Activated naive CD4-positive, alpha-beta T cell treated with anti-CD3 and anti-CD28 coated beads, Interleukin-2, amount 10 ng/mL, durations not matched to agents 7 days and 5 days (primary cell): ENCODE measurements at places on chromosomes 7 and 10.

DNA sequence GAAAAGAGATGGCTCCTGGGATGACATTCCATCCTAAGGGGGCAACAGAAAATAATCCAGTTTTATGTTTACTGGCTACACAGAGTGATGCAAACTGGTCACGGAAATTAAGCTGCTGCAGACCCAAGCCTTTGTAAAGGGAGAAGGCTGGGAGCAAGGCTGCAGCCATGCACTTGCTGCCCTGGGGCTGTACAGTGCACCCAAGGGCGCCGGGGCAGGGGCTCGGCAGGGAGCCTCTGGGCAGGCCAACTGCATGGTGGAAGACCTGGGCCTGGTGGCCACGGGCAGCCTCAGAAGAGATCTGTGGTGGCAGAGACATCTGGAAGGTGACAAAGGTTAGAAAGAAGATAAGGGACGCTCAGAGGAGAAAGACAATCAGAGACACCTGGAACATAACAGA, 113.8 kb downstream of the DLG5 start:
- H3K27ac ChIP-seq: no peak overlapping the region
- no peaks in the 10 kb centered on the region for H3K4me1 ChIP-seq
- H3K27me3 ChIP-seq: no peaks in the 10 kb centered on the region
- H3K36me3 ChIP-seq: no peaks in the 10 kb centered on the region

- no peak overlapping the region for H3K4me3 ChIP-seq
- H3K36me3 ChIP-seq: no peaks in the 10 kb centered on the region
- H3K4me1 ChIP-seq: peaks cover 5% of the 10 kb centered on the region
Observed at GRCh38 chr10:88764110-88764509, 4.3 kb downstream of the LIPN start.

DNA sequence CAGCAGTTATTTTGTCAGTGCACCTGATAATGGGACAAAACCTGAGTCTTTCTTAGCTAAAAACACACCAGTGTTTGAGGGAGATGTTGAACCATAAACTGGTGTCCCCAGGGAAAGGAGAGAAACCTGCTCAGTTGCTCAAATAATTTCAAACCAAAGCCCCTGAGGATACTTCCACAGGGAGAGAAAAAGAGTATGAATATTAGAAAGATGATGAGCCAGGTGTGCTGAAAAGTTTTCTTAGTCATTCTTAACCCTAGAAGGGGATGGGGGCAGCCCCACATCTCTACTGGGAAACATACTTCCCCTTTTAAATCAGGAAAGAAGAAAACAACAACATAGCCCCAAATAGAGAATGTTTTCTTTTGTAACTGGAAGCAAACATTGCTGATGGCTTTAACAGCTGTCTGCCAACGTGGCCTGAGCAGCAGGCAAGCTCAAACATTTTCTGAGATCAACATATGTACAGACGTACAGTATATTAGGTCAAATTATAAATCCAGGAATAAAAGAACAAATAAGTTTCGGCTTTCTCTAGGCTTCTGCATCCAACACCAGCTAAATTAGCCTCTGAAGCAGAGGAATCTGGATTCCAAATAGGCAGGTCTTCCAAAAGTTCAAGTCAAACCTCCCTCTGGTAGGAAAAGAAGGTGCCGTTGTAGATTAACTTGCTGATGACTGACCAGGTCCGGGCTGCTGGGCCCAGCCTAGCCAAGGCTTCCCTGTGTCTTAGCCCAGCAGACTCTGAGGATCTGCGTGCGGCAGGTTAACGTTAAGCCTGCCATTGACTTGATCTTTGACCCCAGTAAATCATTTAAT, 30.5 kb upstream of the FBXW4 start:
- no peaks in the 10 kb centered on the region for H3K36me3 ChIP-seq
- H3K27ac ChIP-seq: no peak overlapping the region
- H3K27me3 ChIP-seq: peaks cover 32% of the 10 kb centered on the region
- DNase-seq: no peak

GRCh38 chr10:110610308-110610774, 33.8 kb upstream of the RBM20 start:
- H3K27ac ChIP-seq: no peak overlapping the region
- peaks cover 18% of the 10 kb centered on the region for H3K4me1 ChIP-seq
- peaks cover 1% of the 10 kb centered on the region for H3K27me3 ChIP-seq
- no peak overlapping the region for H3K4me3 ChIP-seq
- peak; percentile 68 for DNase-seq

- H3K4me1 ChIP-seq: no peaks in the 10 kb centered on the region
- H3K27ac ChIP-seq: no peak overlapping the region
- no peaks in the 10 kb centered on the region for H3K36me3 ChIP-seq
- H3K4me3 ChIP-seq: no peak overlapping the region
- DNase-seq: no peak
Observed at GRCh38 chr10:93938140-93938539, 44.4 kb downstream of the SLC35G1 start.

- peaks cover 51% of the 10 kb centered on the region for H3K36me3 ChIP-seq
- DNase-seq: no peak
- H3K4me1 ChIP-seq: peaks cover 18% of the 10 kb centered on the region
- no peaks in the 10 kb centered on the region for H3K27me3 ChIP-seq
Observed at GRCh38 chr7:16684935-16685334, 39.0 kb downstream of the BZW2 start.

- H3K4me1 ChIP-seq: no peaks in the 10 kb centered on the region
- peaks cover 13% of the 10 kb centered on the region for H3K27me3 ChIP-seq
- no peak for DNase-seq
- no peaks in the 10 kb centered on the region for H3K36me3 ChIP-seq
Observed at GRCh38 chr10:44340557-44340956, 44.3 kb downstream of the CXCL12 start.

GRCh38 chr7:47488969-47489342, 93.0 kb downstream of the TNS3 start:
- no peaks in the 10 kb centered on the region for H3K4me1 ChIP-seq
- H3K27me3 ChIP-seq: no peaks in the 10 kb centered on the region
- no peak for DNase-seq
- H3K27ac ChIP-seq: no peak overlapping the region

GRCh38 chr10:111522551-111522950, 445.7 kb downstream of the ADRA2A start:
- H3K27me3 ChIP-seq: no peaks in the 10 kb centered on the region
- no peak for DNase-seq
- no peaks in the 10 kb centered on the region for H3K36me3 ChIP-seq
- no peak overlapping the region for H3K27ac ChIP-seq
- no peaks in the 10 kb centered on the region for H3K4me1 ChIP-seq
- H3K4me3 ChIP-seq: no peak overlapping the region

- no peaks in the 10 kb centered on the region for H3K36me3 ChIP-seq
- H3K27me3 ChIP-seq: no peaks in the 10 kb centered on the region
- no peak overlapping the region for H3K27ac ChIP-seq
- H3K4me1 ChIP-seq: no peaks in the 10 kb centered on the region
- no peak for DNase-seq
- no peak overlapping the region for H3K4me3 ChIP-seq
Observed at GRCh38 chr7:80385508-80385907, 126.4 kb downstream of the GNAT3 start.

DNA sequence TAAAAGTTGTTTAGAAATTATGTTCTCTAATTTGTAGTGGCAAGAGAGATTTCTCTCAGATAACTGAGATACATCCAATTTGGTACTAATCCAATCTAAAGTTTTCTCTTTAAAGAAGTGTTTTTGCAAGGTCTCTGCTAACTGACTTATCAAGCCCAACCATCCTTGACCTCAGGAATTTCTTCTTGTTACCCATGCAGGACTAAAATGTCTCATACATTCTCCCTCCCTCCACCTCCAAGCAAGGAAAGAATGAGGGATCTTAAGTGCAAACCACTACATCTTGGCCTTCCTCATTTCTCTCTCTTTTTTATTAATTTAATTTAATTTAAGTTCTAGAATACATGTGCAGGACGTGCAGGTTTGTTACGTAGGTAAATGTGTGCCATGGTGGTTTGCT, 12.8 kb downstream of the NRAP start:
- H3K27ac ChIP-seq: no peak overlapping the region
- H3K27me3 ChIP-seq: peaks cover 16% of the 10 kb centered on the region
- no peaks in the 10 kb centered on the region for H3K4me1 ChIP-seq
- no peaks in the 10 kb centered on the region for H3K36me3 ChIP-seq

DNA sequence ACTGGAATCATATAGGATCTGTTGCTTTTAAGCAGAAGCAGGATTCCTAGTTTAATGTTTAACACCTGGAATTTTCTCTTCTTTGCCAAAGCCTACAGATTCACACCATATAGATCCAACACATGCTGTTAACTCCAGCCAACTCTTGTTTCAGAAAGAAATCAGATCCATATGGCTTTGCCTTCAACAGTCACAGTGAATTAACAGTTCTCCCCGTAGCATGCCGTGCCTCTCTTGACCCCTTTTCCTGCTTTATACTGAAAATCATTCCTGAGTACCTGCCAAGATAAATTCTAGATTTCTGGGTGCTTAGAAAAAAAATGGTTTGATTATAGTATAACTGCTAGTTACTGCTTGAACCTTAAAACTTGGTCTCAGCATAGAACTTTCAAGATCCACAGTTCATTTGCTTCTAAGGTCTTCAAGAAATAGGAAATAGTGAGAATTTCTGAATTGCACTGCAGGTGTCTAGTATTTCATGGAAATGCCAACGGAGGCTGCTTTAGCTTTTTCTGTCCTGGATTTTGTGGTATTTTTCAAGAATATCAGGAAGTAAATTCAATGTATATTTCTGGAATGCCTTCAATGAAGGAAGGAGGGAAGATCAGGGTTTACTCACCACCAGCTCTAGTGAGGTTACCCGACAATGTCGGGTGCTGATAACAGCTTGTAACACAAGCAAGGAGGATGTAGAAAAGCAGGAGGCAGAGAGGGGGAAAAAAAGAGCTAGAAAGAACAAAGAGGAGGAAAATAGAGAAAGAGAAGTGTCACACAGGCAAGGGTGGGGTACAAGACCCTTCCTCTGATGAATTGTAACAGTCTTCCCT, 6.6 kb downstream of the AASS start:
- no peak for DNase-seq
- peaks cover 5% of the 10 kb centered on the region for H3K4me1 ChIP-seq
- H3K27ac ChIP-seq: no peak overlapping the region
- H3K36me3 ChIP-seq: no peaks in the 10 kb centered on the region
- no peaks in the 10 kb centered on the region for H3K27me3 ChIP-seq

DNA sequence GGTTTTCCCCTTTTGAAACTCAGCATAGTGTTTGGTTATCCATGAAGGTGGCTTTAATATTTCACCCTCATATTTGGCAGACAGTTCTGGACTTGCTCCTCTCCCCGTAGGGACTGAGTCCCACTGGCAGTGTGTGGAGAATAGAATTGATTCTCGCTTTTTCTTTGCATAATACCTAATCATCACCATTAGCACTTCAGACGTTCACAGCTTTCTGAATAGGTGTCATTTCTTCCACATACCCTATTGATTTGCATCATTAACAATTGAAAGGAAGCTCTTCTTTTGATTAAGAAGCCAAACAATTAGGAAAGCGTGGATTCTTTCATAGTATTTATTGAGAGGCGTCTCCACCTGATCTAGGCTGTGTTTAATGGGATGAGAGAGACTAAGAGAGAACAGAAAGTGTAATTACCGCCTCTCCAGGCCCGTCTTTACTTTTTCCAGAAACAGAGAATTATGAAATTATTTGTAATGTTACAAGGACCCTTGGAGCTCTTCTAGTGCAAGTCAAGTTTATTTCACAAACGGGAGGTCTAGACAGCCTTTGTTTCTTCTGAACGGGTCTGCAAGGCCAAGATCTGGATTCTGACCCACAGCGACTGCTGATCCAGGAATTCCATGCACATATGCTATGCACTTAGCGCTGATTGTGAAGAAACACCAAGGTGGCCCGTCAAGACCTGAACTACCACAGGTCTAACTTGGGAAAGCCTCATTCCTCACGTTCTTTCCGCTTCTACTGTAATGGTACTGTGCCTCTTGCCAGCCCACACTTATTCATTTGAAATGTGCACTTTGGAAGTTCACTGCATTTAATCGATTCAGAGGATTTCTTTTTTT, 249.9 kb upstream of the C7orf33 start:
- H3K27me3 ChIP-seq: peaks cover 46% of the 10 kb centered on the region
- H3K27ac ChIP-seq: no peak overlapping the region
- no peak for DNase-seq
- H3K36me3 ChIP-seq: no peaks in the 10 kb centered on the region

GRCh38 chr10:119361037-119361436, 153.7 kb downstream of the GRK5 start:
- no peak overlapping the region for H3K27ac ChIP-seq
- H3K27me3 ChIP-seq: no peaks in the 10 kb centered on the region
- no peak overlapping the region for H3K4me3 ChIP-seq
- H3K4me1 ChIP-seq: peaks cover 18% of the 10 kb centered on the region

DNA sequence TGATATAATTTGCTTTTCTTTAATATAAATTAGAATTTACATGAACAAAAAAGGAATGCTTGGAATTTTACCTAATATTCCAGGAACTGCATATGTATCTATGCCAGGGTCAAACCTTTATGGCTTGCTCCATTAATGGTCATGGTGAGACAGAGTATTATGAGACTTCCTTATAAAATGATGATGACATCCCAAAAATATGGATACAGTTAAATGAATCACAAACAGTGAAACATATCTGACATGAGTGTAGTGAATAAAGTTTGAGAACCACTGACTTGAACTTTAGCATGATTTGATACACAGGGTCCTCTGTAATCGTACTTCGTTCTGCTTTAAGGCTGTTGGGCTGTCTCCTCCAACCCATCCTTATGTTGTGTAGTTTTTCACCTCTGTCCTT, 51.8 kb downstream of the MARCHF5 start:
- H3K36me3 ChIP-seq: peaks cover 14% of the 10 kb centered on the region
- H3K4me1 ChIP-seq: peaks cover 5% of the 10 kb centered on the region

- H3K36me3 ChIP-seq: no peaks in the 10 kb centered on the region
- no peak for DNase-seq
- H3K4me1 ChIP-seq: no peaks in the 10 kb centered on the region
- H3K4me3 ChIP-seq: no peak overlapping the region
- no peak overlapping the region for H3K27ac ChIP-seq
Observed at GRCh38 chr7:108684629-108685028, 115.0 kb downstream of the DNAJB9 start.

DNA sequence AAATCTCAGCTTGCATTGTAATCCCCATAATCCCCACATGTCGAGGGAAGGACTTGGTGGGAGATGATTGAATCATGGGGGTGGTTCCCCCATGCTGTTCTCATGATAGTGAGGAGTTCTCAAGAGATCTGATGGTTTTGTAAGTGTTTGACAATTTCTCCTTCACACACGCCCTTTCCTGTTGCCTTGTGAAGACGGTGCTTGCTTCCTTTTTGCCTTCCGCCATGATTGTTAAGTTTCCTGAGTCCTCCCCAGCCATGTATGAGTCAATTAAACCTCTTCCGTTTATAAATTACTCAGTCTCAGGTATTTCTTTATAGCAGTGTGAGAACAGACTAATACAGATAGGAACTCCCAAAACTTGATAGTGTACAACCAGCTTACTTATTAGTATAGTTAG, 98.6 kb downstream of the CREM start:
- no peaks in the 10 kb centered on the region for H3K36me3 ChIP-seq
- DNase-seq: no peak
- no peak overlapping the region for H3K27ac ChIP-seq

GRCh38 chr10:15408557-15408956, 37.5 kb upstream of the FAM171A1 start:
- DNase-seq: no peak
- no peaks in the 10 kb centered on the region for H3K4me1 ChIP-seq
- no peak overlapping the region for H3K27ac ChIP-seq
- H3K4me3 ChIP-seq: no peak overlapping the region
